Activated CD4-positive, CD25-positive, alpha-beta regulatory T cell treated with anti-CD3 and anti-CD28 coated beads, Interleukin-2, amount 50 U/mL, for 16 hours (primary cell): ENCODE measurements at places on chromosomes 12 and 14.
A peak's percentile ranks its signal among the peaks of the same experiment; 100 is the strongest.

- DNase-seq = no peak
These were observed 1.4 kb downstream of the ASPG start for GRCh38 chr14:104086661-104087461.

GRCh38 chr12:100266585-100266834, 369 bp downstream of the DEPDC4 start:
- DNase-seq = peak; percentile 84

DNA sequence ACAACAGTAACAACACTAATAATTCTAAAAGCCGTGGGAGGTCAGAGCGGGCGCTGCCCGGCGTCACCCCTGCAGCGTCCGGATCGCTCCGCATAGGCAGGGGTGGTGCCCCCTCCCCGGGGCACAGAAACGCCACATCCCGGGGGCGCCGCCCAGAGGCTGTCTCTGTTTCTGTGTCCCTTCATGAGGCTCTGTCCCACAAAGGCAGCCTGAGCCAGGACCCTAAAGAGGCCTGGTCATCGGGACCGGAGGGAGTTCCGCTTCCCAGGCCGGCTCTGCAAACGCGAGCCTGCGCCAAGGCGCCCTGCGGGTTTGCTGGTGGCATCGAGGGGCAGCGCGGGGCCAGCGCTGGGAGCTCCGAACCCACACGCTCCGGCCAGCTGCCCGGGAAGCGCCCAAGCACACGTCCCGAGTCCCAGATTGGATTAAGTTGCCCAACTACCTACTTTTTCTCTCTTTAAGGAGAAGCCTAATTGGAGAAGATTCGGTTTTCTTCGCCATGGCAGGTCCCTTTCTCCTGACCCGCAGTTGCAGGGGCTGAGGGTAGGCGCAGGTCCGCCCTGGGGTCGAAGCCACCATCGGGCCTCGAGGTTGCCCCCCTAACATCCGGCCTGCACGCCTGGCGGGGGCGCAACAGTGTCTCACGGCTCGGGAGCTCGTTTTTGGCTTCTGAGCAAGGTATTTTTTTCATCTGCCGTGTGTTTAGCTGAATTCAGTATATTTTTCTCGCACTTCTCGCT, 421.7 kb downstream of the VRK1 start:
- no peak for DNase-seq

GRCh38 chr12:51814311-51815088, 34.0 kb downstream of the FIGNL2 start:
- DNase-seq = no peak

DNA sequence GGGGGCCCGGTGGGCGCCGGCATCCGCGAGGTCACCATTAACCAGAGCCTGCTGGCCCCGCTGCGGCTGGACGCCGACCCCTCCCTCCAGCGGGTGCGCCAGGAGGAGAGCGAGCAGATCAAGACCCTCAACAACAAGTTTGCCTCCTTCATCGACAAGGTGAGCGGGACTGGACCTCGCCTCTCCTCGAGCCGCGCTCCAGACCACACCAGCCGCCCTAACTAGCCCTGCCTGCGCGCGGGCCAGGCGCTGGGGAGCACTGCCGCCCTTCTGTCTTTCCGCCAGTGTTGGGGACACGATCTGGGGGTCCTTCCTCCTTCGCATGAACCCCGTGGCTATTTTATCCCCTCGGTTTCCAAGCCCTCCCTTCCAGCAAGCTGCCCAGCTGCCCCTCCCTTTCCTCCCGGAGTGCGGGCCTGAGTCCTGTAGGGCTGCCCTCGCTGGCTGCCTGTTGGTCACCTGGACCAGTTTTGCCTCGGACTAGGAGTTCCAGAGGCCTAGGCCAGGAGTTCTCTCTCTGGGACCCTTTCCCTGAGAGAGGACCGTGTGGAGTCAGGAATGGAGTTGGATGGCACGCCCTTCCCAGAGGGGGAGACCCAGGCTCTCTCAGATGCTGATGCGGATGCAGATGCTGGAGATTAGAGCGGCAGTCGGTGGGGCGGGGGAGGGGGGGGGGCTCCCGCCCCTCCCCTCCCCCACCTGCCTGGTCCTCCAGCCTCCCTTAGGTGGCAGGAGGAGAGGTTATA, 592 bp downstream of the KRT7 start:
- no peak for DNase-seq

- no peak for DNase-seq
These were observed 18.1 kb downstream of the KMT5A start for GRCh38 chr12:123401753-123402683.

DNA sequence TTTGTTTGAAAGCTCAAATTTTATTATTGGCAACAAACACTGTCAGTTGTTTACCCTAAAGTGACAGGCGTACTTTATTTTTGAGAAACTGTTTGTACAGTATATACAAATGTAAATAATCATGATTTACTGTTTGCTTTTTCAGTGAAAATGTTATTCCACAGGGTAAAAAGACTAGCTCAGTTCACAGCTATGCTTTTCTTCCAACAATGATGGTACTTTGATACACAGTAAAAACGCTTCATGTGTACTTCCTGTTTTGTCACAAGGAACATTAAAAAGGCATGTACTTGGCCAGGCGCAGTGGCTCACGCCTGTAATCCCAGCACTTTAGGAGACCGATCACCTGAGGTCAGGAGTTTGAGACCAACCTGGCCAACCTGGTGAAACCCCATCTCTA, 53.7 kb downstream of the MON2 start:
- DNase-seq = no peak
